ENCODE measurements at places on chromosomes 4 and X.

DNA sequence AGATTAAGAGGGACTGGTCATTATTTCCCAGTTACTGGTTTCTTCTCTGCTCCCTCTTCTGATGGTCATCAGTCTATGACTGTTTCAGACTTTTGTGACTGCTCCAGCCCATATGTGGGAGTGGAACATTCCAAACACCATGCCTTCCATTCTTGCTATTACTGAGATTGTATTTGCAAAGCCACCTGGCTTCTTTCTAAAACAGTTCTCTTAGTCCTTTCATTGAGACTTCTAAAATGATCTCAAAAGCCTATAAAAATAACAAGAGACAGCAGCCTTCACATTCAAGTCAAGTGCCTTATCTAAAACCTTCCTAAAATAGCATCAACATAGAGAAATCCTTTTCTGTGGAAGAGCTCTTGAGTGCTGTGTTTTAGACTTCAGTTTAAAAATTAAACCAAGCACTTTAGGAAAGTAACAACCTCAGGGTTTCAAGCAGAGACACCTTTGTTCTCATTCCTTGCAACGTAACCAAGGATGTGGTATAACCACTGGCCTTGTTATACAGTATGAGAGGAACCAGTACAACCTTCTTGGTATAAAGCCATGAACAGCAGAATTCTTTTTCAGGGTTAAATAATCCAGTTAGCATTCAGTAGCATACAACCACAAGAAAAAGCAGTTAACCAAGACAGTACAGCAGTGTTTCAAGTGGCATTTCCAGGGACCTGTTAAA is 97.1 kb downstream of the NFKB1 start:
- no peak for DNase-seq

- no peak for DNase-seq
These were observed 338 bp upstream of the KLHL2 start for GRCh38 chr4:165207016-165207430.

GRCh38 chr4:98406819-98407218 is 145.6 kb downstream of the RAP1GDS1 start:
- no peak for DNase-seq

GRCh38 chrX:23554304-23554703 is 113.0 kb upstream of the PRDX4 start:
- DNase-seq, result no peak

- DNase-seq, result peak; percentile 27
These were observed 895 bp downstream of the USP51 start for GRCh38 chrX:55488593-55489313.

- DNase-seq, result no peak
These were observed 250.5 kb upstream of the EDA2R start for GRCh38 chrX:66889418-66889817.

DNA sequence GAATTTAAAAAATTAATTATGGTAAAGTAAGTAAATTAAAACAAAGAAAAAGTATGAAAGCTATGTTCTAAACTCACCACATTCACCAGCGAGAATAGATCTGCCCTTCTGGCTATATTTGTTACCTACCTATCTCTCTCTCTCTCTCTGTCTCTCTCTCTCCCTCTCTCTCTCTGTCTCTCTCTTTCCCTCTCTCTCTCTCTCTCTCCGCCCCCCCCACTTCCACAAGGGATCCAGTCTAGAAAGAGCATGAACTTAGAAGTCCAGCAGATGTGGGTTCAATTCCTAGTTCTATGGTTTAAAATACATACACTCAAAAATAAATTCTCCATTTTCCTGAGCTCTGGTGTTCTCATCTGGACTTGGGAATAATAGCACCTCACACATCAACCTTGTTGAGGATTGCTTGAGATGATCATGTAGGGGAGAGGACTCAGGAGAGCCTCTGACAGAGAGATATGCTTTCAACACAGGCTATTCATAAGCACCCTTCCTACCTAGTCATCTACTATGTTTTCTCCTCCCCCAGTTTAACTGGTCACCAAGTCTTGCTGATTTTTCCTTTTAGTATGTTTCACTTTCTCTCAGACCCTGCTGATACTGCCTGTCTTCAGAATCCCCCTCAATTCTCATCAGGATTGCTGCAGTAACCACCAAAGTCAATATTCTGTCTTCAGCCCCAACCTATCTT is 64.7 kb downstream of the SLC7A11 start:
- no peak for DNase-seq

- DNase-seq, result no peak
These were observed 2078.4 kb downstream of the PCDH7 start for GRCh38 chr4:32798471-32799159.

- DNase-seq, result no peak
These were observed 12.0 kb downstream of the BST1 start for GRCh38 chr4:15714646-15715435.

- no peak for DNase-seq
These were observed 174.9 kb upstream of the MXRA5 start for GRCh38 chrX:3521396-3521795.

- DNase-seq, result no peak
These were observed 3.4 kb downstream of the PF4V1 start for GRCh38 chr4:73856518-73856917.

GRCh38 chrX:27599928-27600327 is 9.8 kb downstream of the DCAF8L2 start:
- DNase-seq, result no peak

DNA sequence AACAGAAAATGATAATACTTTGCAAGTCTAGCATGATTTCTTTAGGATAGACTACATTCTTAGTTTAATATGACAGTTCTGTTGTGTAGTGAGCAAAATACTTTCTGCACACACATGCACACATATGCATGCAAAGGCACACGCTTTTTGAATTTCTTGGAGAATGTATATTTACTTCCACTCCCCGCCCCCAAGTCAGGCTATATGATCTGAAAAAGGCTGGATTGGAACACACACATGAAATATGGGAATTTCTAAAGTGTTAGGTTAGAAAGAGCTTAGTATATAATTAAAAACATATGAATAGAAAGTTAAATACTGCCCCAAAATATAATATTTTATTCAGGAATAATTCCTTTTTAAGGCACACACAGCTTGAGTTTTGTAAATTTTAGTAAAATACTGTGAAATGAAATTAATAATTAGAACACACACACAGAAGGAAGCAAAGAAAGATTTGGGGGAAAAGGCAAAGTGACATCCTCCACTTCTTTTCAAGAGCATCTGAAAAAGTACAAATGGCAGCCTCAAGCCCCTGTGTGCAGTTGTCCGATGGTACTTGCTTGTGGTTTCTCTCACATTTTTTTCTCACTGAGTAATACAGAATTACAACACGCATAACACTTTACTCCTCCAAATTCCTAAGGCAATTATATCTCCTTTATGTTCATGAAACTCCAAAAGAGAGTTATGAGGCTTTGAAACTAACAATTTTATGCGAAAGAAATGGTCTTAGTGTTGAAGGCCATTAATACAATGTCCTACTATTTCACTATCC is 228.9 kb upstream of the ETNPPL start:
- no peak for DNase-seq

GRCh38 chr4:175090116-175090515 is 172.0 kb downstream of the ADAM29 start:
- DNase-seq, result no peak

DNA sequence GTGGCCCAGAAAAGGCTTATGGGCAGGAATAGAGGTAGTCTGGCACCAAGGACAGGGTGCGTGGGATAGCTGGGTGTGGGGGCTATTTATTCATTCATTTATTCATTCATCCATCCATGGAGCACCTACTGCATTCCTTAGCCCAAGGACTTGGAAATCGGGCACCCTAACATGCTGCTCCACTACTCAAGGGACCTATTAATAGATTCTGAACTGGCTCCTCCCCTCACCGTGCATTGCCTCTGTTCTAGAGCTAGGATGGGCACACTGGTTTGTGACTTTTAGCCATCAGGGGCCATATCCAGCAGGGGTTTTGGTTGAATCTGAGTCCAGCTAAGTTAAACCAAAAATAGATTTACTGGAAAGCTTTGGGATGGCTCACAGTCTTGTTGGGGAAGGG is 30.6 kb upstream of the PJA1 start:
- DNase-seq, result no peak

DNA sequence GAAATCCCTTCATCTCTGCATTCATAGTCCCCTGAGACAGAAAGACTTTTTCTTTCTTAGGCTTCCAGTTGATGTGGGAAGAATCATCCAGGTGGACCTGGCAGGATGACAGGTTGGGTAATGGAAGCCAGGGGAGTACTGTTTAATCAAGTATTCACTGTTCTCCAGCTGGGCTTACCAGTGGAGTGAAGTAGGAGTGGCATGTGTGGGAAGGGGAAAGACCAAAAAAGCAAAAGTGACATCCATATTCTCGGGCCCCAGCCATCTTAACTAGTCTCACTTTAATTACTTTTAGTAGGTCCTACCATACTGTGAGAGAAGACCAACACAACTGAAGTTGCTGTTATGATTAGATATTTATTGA is 18.5 kb downstream of the VSIG4 start:
- no peak for DNase-seq

DNA sequence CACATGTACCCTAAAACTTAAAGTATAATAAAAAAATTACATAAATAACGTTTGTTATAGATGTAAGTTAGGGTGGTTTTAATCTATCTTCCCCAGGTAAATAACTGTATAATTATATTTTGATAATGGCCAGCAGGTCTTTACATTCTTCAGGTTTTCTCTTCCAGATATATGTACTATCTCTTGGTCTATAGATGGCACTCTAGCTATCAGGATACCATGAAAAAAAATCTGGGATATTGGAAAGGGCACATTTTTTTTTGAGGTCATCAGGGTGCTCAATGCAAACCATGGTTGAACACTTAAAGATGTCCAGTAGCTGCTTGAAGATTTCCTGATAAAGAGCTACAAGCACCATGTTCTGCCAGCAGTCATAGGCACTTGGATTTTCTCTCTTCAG is 15.6 kb upstream of the ADH4 start:
- DNase-seq, result no peak

GRCh38 chr4:76463568-76463967 is 28.5 kb downstream of the SHROOM3 start:
- no peak for DNase-seq

DNA sequence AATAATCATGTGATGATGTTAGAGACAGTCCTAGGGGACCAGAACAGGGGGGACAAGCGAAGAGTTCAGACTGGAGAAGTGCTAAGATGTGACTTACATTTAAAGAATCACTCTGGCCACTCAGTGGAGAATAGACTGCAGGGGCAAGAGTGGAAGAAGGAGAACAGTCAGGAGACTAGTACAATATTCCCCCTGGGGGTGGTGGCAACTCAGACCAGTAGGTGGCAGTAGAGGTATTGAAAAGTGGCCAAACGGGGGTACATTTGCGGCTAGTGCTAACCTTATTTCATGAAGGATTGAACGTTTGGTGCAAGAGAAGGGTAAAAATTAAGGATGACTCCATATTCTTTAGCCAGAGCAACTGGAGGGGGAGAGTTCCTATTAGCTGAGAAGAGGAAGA is 2.7 kb upstream of the BMX start:
- DNase-seq, result no peak

DNA sequence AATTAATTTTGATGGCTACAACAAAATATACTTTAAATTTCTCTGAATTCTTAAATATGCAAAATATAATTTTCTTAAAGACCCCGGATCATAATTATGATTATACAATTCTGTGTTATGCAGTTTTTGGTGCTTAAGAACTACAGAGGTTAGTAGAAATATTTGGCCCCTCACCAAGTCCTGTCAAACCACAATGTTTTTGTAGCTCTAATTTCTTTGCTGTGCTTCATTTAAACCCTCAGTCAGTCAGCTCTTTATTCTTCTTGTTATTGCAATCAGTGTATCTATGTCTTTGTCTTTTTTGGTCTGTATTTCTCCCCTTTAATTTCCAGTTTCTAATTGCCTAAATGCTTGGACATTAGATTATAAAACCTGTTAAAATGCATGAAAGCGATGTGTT is 186.1 kb downstream of the CAMK2D start:
- no peak for DNase-seq

DNA sequence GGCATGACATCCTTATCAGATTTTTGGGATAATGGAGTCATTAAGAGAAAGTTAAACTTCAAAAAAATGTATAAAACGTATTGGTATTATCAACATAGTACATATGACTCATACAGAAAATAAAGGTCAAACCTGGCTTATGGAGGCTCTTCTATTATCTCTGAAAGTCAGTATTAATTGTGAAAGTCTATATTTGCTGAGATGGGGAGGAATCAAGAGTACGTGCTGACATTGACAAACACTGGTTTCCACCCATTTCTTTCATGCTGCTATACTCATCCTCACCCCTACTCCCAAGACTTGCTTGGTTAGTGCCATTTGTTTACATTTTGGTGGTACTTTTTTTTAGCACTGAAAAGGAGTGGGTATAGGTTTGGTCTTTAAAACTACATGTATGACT is 30.8 kb upstream of the PLA2G12A start:
- DNase-seq, result no peak

- no peak for DNase-seq
These were observed 29.3 kb upstream of the GPRIN3 start for GRCh38 chr4:89336818-89337420.

- DNase-seq, result no peak
These were observed 201.7 kb upstream of the AR start for GRCh38 chrX:67342138-67342537.

DNA sequence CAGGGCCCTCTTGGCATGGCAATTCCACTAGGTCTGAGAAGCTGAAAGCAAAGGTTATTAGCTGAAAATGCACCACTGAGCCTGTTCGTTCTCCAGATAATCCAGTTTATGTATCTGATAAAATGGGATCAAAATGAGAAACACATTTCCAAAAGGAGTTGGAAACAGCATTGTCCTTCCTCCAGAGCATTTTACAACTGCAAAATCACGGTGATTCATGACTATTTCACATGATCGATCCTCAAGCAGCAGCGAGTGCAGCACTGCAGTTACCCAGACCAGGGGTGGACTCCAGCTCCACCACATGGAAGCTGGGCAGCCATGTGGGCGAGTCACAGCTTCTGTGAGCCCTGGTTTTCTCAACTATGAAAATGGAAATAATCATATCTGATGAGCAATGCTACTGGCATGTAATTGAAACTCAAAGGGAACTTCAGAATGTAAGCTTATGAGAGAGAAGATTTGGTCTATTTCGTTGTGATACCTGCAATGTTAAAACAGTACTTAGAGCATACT is 78.7 kb upstream of the MSX1 start:
- no peak for DNase-seq

- no peak for DNase-seq
These were observed 53.8 kb upstream of the BMP2K start for GRCh38 chr4:78722320-78722719.

DNA sequence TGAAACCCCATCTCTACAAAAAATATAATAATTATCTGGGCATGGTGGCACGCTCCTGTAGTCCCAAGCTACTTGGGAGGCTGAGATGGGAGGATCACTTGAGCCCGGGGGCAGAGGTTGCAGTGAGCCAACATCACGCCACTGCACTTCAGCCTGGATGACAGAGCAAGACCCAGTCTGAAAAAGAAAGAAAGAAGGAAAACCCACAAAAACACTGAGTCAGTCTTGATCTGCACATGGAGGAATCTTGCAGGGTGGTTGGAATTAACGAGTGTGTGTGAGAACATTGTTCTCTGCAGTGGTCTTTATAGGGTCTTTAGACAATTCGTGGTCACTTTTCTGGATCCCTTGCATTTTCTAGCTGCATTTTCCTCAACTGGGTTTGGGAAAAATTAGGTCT is 23.2 kb downstream of the ADD1 start:
- no peak for DNase-seq

GRCh38 chr4:5958199-5958735 is 60.0 kb downstream of the C4orf50 start:
- DNase-seq, result no peak

Measured in stimulated activated CD8-positive, alpha-beta memory T cell treated with anti-CD3 and anti-CD28 coated beads, Interleukin-4, amount 100 ng/mL, for 1 hour (primary cell).